ENCODE measurements at places on chromosomes 3 and 15. TPM values are rescaled to one million over a fixed set of nuclear protein-coding genes. Genes with fewer than 3 reads are reported as not detected.

TJP1 gene
- total RNA-seq, result 152 TPM

ZMYND10 gene
- 0.19 TPM for total RNA-seq

STRA6 gene
- 0.65 TPM for total RNA-seq

SLC22A14 gene
- 0.10 TPM for total RNA-seq

SLC35G2 gene
- 23.2 TPM for total RNA-seq

KBTBD12 gene
- total RNA-seq, result not detected

FRMD5 gene
- 12.7 TPM for total RNA-seq

KCNH8 gene
- under 0.01 TPM for total RNA-seq

ZNF385D gene
- 0.33 TPM for total RNA-seq

CSPG5 gene
- total RNA-seq, result 0.67 TPM

PP2D1 gene
- not detected for total RNA-seq

GRM2 gene
- 0.10 TPM for total RNA-seq

NUDT16 gene
- total RNA-seq, result 11.4 TPM

NIPA2 gene
- 55.5 TPM for total RNA-seq

TMEM212 gene
- not detected for total RNA-seq

CSK gene
- 60.1 TPM for total RNA-seq

CCDC191 gene
- 2.6 TPM for total RNA-seq

EPHB1 gene
- total RNA-seq, result 3.6 TPM

ERICH6 gene
- total RNA-seq, result not detected

GMNC gene
- 0.29 TPM for total RNA-seq

CHST13 gene
- not detected for total RNA-seq

C3orf85 gene
- total RNA-seq, result not detected

ITIH1 gene
- not detected for total RNA-seq

SOX14 gene
- not detected for total RNA-seq

LXN gene
- total RNA-seq, result 72.1 TPM

OR5K2 gene
- not detected for total RNA-seq

RNF168 gene
- 27.0 TPM for total RNA-seq

ATP13A5 gene
- total RNA-seq, result not detected

ALDH1A2 gene
- total RNA-seq, result 39.8 TPM

HRG gene
- total RNA-seq, result not detected

GOLGA8N gene
- total RNA-seq, result 1.8 TPM

TLR9 gene
- under 0.01 TPM for total RNA-seq

ZPLD1 gene
- not detected for total RNA-seq

NR2E3 gene
- total RNA-seq, result 0.19 TPM

ACOX2 gene
- total RNA-seq, result 2.0 TPM

CLRN1 gene
- total RNA-seq, result not detected

FHIT gene
- total RNA-seq, result 1.4 TPM

ADIPOQ gene
- not detected for total RNA-seq
